ENCODE measurements at places on chromosomes 6 and 20.

DNA sequence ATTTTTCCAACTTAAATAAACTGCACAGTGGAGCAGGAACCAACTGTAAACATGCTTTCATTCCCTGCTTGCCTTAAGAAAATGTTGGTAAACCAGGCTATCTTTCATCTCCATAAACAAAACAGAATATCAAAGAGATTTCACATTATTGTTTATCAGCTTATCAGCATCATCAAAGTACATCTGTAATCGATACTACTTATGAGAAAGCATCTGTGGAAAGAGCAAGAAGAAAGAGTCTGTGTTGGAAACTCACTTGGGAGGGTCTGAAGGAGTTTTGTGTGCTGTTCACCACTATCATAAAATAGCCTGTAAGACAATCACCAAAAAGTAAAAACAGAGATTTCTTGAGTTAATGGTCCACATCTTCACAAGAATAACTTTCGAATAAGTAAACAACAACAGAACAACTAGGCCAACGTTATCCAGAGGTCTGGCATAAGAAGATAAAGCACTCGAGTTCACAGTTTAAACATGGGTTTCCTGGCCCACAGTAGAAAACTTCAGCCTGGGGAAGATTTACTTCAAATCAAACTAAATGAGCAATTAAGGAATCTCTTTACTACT, 47.9 kb downstream of the EPB41L2 start:
- no peak for DNase-seq

DNA sequence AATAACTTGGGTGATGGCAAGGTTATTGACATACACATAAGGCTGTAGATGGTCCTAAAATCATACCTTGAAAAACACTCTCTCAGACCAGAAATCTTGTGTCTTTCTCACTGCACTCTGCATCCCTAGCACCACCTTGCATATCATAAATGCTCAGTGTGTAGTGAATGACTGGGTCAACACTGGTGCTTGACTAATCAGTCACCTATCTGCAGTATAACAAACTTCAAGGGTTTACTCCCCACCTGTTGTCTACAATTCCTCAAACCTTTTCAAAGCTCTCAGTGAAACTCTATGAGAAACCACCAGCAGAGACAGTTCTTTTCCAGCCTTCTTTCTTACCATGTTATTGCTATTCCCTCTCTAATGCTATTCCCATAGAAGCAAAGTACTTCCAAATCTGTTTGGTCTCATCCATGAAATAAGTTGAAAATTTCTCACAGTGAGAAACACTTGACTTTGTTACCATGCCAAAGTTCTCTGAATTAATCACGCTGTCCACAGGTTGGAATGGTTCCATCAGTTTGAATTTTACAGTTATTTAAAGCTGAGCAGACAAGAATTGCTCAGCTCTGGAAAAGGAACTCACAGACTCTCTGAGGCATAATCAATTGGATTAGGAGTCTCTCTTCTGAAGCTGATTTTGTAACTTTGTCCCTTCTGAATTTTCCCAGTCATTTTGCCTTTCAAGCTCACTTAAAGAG, 104.8 kb upstream of the EYA4 start:
- DNase-seq: no peak

- DNase-seq: no peak
These were observed 9.4 kb upstream of the ZBTB46 start for GRCh38 chr20:63840405-63840828.

DNA sequence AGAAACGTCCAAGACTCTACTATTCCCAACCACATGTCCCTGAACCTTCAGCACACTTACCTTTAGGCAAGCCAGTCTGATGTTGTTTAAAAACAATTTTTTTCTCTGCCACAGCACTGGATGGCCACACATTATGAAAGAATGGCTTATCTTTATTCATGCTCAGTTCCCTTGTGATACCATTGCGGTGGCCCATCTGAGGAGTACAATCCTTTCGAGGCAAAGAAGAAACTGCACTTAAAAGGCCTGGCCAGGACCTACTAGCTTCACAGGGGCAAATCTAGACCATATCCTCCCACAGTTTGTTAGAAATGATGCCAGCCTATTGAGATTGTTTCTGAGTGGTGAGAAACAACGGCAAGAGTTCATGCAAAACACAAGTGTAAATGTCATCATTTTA, 88.4 kb upstream of the PLEKHG1 start:
- DNase-seq: no peak

DNA sequence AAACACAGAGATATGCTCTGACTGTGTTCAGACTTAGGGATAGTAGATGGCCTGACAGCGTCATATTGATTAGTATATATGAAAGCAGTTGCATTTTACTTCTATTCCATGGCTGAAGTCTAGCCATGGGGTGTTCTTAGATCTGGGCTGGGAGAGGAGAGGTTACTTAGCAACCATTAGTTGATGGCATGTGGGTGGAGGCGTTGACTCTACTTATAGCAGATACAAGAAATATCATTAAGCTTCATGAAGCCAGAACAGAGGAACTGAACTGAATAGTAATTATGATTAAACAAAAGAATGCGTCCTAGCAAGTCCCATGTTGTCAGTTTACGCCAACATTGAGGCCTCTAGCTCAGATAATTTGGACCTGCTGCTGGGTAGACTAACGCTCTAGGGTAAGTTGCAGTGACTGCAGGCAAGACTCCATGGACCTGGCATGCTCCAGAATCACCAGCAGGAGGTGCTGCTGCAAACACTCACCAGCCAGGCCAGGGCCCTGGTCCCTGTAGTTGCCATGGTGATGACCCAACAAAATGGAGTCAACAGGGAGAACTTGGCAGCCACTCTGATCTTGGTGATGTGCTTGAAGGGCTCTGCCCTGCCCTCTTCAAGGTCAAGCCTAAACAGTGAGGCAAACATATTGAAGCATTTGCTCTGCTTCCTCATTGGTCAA, 477.3 kb downstream of the PREX1 start:
- no peak for DNase-seq

DNA sequence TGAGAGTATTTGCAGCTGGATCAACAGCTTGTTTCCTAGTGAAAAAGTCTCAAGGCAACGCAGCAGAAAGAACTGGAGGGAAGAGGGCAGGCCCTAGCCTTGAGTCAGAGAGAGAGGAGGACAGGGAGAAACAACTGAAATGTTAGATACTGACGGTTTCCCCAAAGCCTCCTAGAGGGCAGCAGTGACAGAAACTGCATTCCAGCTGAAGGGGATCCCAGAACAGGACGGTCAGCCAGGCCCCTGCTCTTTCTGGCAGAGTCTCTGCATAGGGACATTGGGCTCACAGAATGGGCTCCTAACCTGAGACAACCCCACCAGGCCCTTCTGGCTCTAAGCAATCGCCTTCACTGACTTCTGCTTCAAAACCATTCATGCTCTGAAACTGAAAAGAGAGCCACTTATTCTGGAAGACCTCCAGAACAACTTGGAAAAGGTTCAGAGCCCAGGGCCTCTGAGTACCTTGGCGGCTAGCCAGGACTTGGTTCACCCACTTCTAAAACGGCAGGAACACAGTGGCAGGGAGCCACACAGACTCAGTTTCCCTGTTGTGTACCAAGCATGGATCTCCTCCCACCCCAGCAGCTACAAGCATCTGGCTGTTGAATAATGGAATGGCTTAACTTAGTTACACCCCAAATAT, 72.9 kb downstream of the PSMB1 start:
- DNase-seq: no peak

GRCh38 chr20:23205211-23205610, 119.1 kb upstream of the CD93 start:
- no peak for DNase-seq

DNA sequence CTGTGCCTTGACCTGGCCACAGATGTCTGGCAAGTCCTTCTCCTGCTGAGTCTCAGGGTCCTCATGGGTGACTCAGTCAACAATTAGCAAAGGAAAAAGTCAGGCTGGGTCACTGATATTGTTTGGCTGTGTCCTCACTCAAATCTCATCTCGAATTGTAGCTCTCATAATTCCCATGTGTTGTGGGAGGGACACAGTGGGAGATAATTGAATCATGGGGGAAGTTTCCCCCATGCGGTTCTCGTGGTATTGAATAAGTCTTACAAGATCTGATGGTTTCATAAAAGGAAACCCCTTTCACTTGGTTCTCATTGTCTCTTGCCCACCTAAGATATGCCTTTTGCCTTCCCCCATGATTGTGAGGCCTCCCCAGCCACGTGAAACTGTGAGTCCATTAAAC, 45.7 kb downstream of the PREX1 start:
- DNase-seq: no peak

GRCh38 chr20:57450419-57450818, 59.2 kb downstream of the RBM38 start:
- no peak for DNase-seq

DNA sequence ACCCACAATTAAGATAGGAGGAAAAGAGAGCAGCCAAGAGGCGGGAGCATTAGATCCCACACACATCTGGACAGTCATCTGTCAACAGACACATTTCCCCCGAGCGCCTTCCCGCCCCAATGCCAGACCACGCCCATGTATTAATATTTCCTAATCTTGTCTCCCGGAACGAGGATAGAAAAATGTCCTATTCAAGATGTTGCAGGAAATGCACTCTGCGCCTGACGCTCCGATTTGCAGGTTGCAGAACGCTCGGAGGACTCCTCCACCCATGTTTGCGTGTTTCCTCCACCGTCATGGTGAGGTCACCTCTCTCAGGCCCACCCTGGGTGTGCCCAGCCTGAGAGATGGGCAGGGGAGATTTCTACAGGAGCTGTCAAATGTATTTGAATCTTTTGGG, 215.2 kb downstream of the TAF4 start:
- no peak for DNase-seq

- DNase-seq: no peak
These were observed 69.5 kb downstream of the FOXO3 start for GRCh38 chr6:108630050-108630714.

- DNase-seq: no peak
These were observed 26.4 kb upstream of the PXDC1 start for GRCh38 chr6:3777730-3778461.

- no peak for DNase-seq
These were observed 44.9 kb downstream of the REPS1 start for GRCh38 chr6:138943089-138943625.

GRCh38 chr6:42899871-42900270, 16.0 kb upstream of the PTCRA start:
- no peak for DNase-seq

DNA sequence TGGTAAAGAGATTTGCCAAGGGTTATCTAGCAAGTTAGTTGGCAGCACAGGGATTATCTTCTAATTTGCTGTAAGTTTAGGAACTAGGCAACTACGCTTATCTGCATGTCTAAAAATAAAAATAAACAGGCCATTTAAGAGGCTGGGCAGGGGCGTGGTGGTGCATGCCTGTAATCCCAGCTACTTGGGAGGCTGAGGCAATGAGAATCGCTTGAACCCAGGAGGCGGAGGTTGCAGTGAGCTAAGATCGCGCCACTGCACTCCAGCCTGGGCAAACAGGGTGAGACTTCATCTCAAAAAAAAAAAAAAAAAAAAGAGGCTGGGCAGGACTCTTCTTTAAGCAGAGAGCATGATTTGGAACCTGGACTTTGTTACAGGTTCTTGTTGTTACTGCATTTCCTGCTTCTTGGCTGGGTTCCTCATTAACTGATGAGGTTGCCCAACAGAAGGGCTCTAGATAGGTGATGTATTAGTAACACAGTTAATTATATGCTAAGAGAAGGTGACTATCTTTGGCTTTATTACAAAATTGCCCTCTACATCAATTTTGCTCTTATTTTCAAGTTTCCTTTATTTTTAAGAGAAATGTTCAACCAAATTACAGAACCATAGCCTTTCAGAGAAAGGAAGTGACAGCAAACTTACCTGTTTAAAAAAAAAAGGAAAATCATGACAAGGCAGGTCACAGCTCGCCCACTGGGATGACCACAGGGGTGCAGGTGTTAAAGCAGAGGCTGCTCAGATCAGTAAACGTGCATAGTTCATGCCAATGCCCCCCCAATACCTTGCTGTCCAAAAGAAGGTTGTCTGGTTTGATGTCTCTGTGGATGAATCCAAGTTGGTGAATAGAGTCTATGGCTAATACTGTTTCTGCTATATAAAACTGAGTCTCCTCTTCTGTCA, 32.5 kb downstream of the STK38 start:
- DNase-seq: no peak

DNA sequence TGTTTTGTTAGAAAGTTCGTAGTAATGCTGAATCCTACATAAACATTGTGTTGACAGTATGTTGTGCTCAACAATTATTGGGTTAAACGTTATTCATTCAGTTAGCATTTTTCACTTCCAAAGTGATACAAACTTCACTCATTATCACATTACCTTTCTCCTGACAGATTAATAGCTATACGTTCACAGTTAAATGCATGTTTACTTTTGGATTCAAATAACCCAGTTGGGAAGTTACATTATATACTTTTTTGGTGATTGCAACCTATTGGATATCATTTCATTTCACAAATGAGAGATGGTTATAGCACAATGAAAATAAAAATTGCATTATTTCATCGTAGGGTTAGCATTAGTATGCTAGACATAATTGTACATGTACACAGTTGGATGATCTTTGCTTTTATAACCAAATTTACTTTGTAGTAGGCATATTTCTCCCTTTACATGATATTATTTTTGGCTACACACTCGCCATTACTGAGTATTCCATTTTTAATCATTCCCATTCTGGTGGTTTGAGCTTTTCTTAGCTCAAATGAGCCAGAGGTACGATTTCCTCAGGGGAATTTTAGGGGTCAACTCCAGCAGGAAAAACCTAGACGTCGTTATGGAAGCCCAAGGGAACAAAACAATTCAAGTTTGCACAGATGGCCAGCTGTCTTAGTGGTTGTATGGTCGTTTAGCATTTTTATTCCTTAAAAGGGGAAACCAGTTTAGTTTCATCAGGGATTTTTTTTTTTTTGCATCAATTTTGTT, 2.1 kb upstream of the HIVEP1 start:
- DNase-seq: no peak
